ENCODE measurements at places on chromosomes 3 and 15. TPM values are rescaled to one million over a fixed set of nuclear protein-coding genes. Genes with fewer than 3 reads are reported as not detected.

The GOLGA6L25 gene
- total RNA-seq: not detected

The IDH3A gene
- 55.0 TPM for total RNA-seq

The HRG gene
- not detected for total RNA-seq

The FSD2 gene
- not detected for total RNA-seq

DNA sequence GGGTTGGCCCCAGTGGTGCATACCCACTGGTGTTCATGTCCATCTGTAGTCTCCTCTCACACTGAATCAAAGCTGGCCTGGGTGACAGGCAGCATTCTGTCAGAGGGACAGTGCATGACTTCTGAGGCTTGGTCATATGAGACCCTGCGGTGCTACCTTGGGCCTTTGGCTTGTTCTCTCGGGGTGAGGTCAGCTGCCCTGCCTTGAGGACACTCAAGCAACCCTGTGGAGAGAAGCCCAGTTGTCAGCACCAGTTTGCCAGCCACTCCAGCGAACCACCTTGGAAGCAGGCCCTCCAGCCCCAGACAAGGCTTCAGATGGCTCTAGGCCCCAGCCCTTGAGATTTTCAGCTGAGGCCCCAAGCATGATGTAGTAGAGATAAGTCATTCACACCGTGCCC lies 16.9 kb upstream of the RAB7A start:
- no peak for DNase-seq

DNA sequence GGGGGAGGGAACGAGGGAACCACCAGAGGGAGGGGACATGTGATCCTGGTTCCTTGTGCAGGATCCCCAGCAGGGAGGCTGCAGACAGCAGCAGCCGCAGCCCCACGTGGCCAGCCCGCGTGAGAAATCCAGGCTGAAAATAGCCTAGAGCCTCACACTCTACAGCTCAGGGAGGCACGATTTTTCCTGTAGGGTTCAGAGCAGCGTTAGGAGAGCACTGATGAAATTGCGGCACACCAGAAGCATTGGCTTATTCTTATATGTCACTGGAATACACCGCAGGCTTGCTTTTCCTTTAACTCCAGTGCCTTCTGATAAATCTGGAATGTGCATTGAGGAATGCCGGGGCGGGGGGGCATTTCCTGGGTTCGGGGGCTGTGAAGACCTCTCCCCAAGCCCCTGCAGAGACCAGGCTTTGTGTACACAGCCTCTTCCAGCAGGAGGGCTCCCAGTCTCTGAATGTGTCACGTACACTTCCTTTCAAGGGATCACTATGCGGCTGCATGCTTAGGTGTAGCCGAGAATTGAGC lies 193.0 kb downstream of the ATP10A start:
- no peak for DNase-seq

DNA sequence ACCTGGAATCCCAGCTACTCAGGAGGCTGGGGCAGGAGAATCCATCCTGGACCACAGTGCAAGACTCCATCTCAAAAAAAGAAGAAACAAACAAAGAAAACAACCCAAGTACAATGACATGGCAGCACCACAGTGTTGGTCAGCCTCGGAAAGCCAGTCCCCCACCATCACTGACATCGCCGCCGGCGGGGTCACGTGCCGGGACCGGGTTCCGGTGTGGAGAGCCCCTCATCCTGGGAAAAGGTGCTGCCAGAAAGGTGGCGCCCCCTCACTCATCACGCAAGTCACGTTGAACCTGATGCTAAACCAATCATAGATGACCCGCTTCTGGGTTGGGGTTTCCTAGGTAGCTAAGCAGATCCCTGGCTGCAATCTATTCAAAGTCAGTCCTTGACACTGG lies 17.8 kb downstream of the QRICH1 start:
- no peak for DNase-seq

DNA sequence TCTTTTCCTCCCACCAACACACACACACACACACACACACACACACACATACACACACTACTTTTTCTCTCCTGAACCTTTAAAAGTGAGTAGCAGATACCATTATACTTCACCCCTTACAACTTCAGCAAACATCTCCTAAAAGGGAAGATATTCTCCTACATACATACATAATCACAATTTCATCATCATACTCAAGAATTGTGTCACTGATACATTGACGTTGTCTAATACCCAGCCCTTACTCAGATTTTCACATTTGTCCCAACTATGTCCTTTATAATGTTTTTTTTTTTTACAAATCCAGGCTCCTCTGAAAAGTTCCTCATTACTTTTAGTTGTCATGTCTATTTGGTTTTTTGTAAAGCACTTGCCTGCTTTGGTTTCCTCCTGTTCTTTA lies 18.5 kb downstream of the ABHD6 start:
- DNase-seq: no peak

- DNase-seq: no peak
These were observed 200.1 kb downstream of the GABRB3 start for GRCh38 chr15:26572602-26573350.

DNA sequence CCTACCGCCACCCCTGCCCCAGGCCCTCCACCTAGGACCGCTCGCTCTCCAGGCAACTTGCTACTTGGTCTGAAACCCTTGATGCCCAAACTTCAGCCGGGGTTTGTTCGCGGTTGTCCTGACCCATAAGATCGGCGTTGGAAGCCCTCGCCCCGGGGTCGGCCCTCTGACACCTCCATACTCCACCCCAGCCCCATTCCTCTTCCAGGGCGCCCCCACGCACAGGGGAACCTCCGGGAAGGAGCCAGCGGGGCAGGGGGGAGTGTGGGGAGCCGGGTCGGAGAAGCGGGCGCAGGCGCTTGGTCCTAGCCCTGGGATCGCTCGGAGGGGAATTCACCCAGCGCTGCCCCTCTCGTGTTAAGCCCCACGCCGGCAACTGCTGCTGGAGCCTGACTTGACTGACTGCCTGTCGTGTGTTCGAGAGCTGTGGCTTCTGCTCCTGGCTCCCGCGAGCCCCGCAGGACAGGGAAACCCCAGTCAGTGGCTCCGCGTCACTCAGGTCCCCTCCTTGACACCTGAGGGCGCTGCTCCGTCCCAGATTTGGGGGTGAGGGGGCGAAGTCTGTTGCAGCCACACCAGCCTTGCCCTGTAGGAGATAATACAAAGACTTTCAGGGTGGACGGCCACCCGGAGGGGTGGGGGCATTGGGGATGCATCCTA lies 675 bp downstream of the RYR3 start:
- no peak for DNase-seq

GRCh38 chr15:33191591-33191990 lies 2.9 kb downstream of the FMN1 start:
- DNase-seq: no peak

GRCh38 chr15:64507293-64507802 lies 47.0 kb downstream of the ZNF609 start:
- no peak for DNase-seq
